ENCODE measurements at places on chromosomes 11 and 22.

GRCh38 chr11:57513911-57514537, 1.5 kb downstream of the SLC43A1 start:
- peak; percentile 18 for DNase-seq

DNA sequence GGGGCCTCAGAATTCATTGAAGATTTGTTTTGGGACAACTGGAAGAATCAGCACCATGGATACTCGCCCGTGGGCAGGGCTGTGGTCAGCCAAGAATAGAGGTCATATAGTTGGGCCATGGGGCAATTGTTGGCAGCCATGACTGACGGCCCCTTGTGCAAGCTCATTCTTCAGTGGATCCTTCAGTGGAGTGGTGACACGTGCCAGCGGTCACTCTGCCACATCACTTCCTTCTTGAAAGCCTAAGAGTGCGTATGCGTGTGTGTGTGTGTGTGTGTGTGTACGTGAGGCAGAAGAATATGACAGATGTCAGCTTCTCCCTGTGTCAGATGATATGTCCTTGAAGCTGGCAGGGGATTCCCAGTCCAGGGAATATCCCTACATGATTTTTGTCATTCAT, 1.8 kb upstream of the IL18BP start:
- peak; percentile 97 for DNase-seq

GRCh38 chr22:47195156-47195483, 432.7 kb downstream of the TBC1D22A start:
- DNase-seq, result no peak

DNA sequence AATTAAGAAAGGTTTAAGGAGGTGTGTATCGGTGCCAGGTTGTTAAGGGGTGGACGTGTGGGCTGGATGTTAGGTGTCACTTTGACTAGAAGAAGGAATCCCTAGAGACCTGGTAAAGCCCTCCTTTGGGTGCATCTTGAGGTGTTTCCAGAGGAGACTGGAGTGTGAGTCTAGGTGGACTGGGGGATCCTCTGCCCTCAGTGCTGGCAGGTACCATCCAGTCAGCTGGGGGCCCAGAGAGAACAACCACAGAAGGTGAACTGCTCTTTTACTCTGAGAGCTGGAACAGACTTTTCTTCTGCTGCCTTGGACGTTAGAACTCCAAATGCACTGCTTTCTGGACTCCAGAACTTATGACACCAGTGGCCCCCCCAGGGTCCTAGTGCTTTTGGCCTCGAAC, 44.0 kb downstream of the SPATA19 start:
- no peak for DNase-seq

GRCh38 chr11:128174465-128175291, 412.7 kb downstream of the ETS1 start:
- DNase-seq, result no peak

GRCh38 chr22:44909241-44909640, 100.6 kb downstream of the PHF21B start:
- no peak for DNase-seq

- DNase-seq, result no peak
These were observed 116.9 kb upstream of the SNX19 start for GRCh38 chr11:131033151-131033651.

- DNase-seq, result no peak
These were observed 1047.1 kb upstream of the TENM4 start for GRCh38 chr11:80487952-80488351.

DNA sequence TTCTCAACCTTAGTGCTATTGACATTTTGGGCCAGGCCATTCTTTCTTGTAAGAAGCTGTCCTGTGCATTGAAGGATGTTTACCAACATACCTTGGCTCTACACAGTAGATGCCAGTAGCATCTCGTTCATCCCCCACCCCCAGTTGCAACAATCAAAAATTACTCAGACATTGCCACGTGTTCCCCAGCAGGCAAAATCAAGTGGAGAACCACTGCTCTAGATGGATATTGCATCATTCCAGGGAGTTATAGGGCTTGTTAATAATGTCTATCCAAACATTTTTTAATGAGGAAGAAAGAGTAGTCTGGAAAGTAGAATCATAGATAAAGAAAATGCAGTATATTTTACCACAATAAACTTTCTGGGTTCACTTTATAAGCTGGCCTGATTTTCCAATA, 64.1 kb downstream of the PRMT3 start:
- DNase-seq, result peak; percentile 24
